ENCODE measurements at places on chromosomes 2 and 18. TPM values are rescaled to one million over a fixed set of nuclear protein-coding genes. Genes with fewer than 3 reads are reported as not detected.

GRCh38 chr18:13217971-13218367 is 591 bp upstream of the LDLRAD4 start:
- no peak for DNase-seq

- no peak for DNase-seq
These were observed 272.5 kb downstream of the ZNF407 start for GRCh38 chr18:74869904-74870863.

DNA sequence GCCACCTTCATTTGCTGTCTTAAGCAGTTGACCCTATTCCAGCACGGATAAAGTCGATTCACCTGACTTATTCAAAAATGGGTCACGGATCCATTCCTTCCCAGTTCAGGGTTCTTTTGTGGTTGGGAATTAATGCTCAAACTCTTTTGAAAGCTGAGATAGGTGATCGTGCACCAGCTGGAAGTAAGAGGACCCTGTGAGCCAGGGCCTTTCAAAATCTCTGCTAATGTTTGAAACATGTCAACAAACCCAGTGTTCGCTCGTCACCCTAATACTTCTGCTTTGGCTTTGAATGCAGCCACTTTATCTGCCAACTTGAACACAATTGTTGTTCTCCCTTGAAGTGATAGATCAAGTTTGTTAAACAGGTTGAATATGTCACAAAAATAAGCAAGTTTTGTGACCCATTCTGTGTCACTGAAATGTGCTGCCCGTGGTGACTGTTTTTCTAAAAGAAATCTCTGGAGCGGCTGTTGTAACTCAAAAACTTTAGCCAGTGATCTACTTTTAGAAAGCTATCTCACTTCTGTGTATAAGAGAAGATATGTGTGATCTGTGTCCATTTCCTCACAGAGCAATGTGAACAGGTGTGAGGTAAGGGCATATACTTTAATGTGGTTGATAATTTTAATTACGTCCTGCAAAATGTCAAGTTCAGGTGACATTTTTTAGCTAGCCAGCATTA is 16.9 kb downstream of the HAT1 start:
- no peak for DNase-seq

DNA sequence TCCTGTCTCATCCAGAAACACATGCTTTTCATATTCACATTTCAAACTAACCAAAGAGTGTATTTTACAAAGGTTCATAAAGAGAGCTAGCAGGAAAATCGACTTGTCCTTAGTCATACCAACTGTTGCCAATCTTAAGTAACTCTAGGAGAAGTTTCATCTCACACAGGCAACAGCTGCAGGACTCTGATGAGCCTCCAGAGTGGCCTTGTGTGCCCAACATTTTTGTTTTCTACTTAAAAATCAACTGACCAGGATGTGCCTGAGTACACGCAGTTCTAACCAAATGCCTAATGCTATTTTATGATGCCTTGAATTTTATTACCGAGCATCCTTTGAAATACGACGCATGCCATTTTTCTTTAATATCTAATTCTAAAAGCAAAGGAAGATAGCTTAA is 595.9 kb upstream of the LRRTM4 start:
- no peak for DNase-seq

- peak; percentile 92 for DNase-seq
These were observed at the start of gene NR4A2 for GRCh38 chr2:156332534-156333273. Gene NR4A2 (minus strand): TSS chr2:156332721. CDS start chr2:156330186, 2,535 bp downstream.

GRCh38 chr2:67840460-67841068 is 222.2 kb downstream of the C1D start:
- DNase-seq = peak; percentile 74

DNA sequence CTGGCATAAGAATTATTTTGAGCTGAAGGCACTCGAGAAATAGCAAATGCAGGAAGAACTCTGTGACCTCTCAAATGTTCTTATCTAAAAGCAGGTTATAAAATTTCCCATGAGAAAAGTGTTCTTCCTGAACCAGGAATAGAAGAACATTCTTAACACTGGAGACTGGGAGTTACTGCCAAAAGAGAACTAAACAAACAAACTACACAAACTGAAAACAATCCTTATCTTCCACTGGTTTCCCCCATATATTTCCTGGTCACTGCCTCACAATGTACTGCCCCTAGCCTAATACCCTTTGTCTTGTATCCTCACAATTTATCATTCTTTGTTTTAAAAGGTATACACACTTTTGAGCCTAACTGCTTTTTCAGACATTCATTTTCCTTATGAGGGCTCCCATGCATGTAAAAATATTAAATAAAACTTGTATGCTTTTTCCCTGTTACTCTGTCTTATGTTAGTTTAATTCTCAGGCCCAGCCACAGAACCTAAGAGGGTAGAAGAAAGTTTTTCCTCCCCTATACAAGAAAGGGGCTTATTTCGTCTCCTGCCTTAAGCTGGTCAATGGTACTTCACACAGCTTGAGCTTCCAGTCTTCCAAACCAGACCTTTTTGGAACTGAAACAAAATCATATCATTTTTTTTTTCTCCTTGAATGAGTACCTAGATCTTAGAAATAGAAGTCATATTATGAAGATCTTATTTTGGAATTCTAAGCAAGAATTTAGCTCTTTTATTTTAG is 110.6 kb downstream of the MSTN start:
- no peak for DNase-seq

- no peak for DNase-seq
These were observed 178.7 kb downstream of the LCLAT1 start for GRCh38 chr2:30625701-30626100.

DNA sequence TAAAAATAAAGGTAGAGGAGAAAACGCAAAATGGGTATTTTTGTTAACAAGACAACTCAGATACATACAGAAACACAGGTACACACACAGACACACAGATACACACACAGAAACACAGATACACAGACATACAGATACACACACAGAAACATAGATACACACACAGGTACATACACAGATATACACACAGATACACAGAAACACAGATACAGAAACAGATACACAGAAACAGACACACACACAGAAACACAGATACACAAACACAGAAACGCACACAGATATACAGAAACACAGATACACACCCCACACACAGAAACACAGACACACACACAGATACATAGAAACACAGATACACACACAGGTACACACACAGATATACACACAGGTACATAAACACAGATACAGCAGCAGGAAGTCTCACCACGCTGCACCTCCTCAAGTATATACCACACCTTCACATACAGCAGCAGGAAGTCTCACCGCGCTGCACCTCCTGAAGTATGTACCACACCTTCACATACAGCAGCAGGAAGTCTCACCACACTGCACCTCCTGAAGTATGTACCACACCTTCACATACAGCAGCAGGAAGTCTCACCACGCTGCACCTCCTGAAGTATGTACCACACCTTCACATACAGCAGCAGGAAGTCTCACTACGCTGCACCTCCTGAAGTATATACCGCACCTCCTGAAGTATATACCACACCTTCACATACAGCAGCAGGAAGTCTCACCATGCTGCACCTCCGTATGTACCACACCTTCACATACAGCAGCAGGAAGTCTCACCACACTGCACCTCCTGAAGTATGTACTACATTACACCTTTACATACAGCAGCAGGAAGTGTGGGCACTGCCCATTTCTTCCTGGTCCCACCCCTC is 250.5 kb downstream of the HDAC4 start:
- no peak for DNase-seq

- no peak for DNase-seq
These were observed 59.1 kb upstream of the BOD1L2 start for GRCh38 chr18:57087644-57088376.

DNA sequence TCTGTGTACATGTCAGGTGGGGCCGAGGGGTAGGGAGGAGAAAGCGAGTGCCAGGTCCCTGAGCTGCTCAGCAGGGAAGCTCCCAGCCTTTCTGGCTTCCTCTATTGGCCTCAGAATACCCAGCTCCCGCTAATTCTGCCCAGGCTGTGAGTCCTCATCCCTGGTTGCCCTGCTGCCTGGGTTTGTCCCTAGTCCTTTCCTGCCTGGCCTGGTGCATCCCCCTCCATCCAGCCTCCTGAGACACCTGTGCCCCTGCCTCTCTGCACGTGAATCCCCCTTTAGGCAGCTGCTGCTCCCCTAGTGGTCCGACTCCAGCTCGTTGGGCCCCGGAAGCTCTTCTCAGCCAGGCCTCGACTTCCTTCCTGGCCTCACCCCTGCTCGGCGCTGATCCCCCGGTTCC is 54.6 kb downstream of the INHBB start:
- peak; percentile 27 for DNase-seq

GRCh38 chr2:232466221-232466620 is 10.3 kb downstream of the ALPI start:
- no peak for DNase-seq

DNA sequence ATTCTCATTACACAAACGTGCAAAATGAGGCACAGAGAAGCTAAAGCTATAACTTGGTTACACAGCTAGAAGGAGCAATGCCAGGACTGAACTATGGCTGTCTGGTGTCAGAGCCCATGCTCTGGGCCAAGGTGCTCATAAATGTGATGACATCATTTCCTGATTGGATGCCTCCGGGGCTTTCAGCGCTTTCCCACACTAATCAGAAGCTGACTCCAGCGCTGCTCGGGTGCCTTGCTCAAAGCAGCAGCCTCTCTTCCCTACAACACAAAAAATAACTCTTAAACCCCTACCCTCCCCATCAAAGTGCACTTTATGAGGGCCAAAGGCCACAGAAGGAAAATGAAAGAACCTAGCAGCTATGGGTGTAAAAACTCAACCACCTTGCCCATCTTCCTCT is 90.7 kb downstream of the STK39 start:
- DNase-seq = no peak

- no peak for DNase-seq
These were observed 37.6 kb downstream of the SLC14A1 start for GRCh38 chr18:45761512-45762114.

DNA sequence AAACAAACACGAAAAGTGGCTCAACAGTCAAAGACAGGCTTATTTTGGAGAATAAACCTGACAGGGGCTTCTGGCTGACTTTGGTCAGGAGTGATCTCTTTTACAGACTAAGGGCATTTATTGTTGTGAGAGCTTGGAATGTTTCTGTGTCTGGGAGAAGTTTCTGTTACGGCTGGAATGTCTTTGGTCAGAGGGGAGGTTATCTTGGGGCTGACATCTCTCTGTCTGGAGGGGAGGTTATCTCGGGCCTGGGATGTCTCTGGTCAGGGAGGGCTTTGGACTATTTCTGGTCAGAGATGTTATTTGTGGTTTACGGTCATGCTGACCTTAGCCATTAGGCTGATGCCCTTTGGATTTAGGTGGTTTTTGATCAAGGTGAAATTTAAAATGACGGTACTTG is 345.5 kb upstream of the FSIP2 start:
- DNase-seq = no peak

GRCh38 chr18:658947-659533 is 1.6 kb downstream of the TYMS start:
- DNase-seq = no peak

- DNase-seq = no peak
These were observed 116.2 kb upstream of the STPG4 start for GRCh38 chr2:47271054-47272000.

DNA sequence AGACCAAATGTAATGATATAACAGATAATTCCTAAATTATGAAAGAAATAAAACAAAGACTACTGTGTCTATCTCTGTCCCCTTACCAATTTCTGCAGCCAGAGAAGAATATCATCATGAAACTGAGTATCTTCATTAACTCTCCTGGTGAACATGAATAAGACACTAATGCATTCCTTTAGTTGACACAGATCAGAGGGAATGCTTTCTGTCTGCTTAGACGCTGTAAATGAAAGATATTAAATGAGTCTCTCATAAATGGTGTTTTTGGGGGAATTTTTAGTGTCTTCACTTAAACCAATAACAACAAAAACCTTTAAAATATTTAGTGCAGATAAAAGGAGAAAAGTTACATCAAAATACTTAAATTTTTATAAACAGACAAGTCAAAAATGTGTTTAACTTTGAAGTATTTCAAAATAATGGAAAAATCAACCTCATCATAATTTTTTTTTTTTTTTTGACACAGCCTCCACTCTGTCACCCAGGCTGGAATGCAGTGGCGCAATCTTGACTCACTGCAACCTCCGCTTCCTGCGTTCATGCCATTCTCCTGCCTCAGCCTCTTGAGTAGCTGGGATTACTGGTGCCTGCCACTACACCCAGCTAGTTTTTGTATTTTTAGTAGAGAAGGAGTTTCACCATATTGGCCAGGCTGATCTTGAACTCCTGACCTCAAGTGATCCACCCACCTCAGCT is 16.0 kb downstream of the EPG5 start:
- no peak for DNase-seq

DNA sequence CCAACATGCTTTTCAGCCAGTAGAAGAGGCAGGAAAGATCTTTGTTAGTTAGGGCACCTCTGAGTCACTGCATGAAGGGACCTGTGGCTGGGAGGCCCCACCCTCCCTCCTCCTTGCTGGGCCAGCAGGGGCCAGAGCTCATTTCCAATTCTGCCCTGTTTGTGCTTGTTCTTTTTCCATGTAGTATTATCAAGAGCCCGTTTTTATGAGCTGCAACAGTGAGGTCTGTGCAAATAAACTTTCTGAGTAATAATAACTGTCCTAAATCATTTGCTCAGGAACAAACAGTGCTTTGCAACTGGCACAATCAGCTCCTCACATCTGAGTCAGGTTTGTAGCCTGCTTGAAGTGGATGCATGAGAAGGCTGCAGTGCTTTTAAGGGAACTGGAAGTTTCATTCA is 128.0 kb downstream of the ARL4C start:
- no peak for DNase-seq

- DNase-seq = no peak
These were observed 31.2 kb upstream of the C1GALT1C1L start for GRCh38 chr2:43707255-43708015.

DNA sequence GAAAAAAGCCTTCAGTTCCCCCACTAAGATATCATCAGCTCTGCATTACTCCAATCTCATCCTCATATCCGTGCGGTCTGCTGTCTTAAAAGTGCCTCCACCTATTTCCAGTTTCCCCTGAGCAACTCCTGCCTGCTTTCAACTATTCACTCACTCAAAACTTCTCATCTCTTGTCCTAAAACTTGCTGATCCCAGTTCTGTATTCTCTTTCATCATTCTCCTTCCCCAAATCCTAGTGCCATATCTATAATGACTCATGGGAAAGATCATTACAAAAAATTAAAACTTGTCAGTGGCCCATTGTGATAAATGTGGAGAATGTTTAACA is 20.0 kb downstream of the ACVR1 start:
- no peak for DNase-seq

DNA sequence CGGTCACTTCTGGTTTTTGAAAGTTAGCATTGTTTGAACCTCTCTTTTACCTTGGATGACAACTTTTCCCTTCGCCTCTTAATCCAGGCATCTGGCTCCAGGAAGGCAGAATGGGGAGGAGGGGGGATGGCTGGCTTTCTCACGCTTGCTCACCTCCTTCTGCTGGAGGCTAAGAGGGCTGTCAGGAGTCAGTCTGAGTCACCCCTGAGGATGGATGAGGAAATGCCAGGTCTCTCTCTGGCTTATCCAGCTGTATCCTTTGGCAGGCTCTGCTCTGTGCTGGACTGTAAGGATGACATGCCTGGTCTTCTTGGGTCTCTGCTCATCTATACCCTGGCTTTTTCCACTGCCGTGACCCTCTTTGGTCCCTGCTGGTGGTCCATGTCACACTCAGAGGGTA is 142.9 kb upstream of the GYPC start:
- DNase-seq = no peak

PAX8 gene
- total RNA-seq = not detected

ATL2 gene
- 70.9 TPM for total RNA-seq

GREB1 gene
- 15.3 TPM for total RNA-seq

UBXN2A gene
- total RNA-seq = 19.7 TPM

CPLX4 gene
- total RNA-seq = not detected

POTEJ gene
- not detected for total RNA-seq

ACYP2 gene
- 3.2 TPM for total RNA-seq

SULT1C2 gene
- total RNA-seq = 2.2 TPM

MROH2A gene
- not detected for total RNA-seq

PJVK gene
- 4.0 TPM for total RNA-seq

SLC11A1 gene
- 0.04 TPM for total RNA-seq

ZNF513 gene
- total RNA-seq = 26.5 TPM

RUFY4 gene
- total RNA-seq = 0.44 TPM

Data from H9 (cell line).